ENCODE measurements at places on chromosomes 11 and 22. TPM values are rescaled to one million over a fixed set of nuclear protein-coding genes. Genes with fewer than 3 reads are reported as not detected.

The P2RY6 gene
- not detected for total RNA-seq

The DRG1 gene
- total RNA-seq, result 87.0 TPM

The SNU13 gene
- 193 TPM for total RNA-seq

GRCh38 chr22:25053153-25053805 is 100.8 kb downstream of the KIAA1671 start:
- H3K4me1 ChIP-seq, result peaks cover 28% of the 10 kb centered on the region
- no peak overlapping the region for H3K4me3 ChIP-seq
- peaks cover 10% of the 10 kb centered on the region for H3K36me3 ChIP-seq
- H3K27ac ChIP-seq, result no peak overlapping the region
- H3K27me3 ChIP-seq, result peaks cover 4% of the 10 kb centered on the region

- peak overlapping the region; percentile 68 for H3K27ac ChIP-seq
- H3K27me3 ChIP-seq, result no peaks in the 10 kb centered on the region
- peaks cover 26% of the 10 kb centered on the region for H3K4me1 ChIP-seq
- H3K4me3 ChIP-seq, result peak overlapping the region; percentile 59
- no peaks in the 10 kb centered on the region for H3K36me3 ChIP-seq
- DNase-seq, result peak; percentile 91
These were observed 15.3 kb upstream of the MRTFA start for GRCh38 chr22:40651563-40652501.

DNA sequence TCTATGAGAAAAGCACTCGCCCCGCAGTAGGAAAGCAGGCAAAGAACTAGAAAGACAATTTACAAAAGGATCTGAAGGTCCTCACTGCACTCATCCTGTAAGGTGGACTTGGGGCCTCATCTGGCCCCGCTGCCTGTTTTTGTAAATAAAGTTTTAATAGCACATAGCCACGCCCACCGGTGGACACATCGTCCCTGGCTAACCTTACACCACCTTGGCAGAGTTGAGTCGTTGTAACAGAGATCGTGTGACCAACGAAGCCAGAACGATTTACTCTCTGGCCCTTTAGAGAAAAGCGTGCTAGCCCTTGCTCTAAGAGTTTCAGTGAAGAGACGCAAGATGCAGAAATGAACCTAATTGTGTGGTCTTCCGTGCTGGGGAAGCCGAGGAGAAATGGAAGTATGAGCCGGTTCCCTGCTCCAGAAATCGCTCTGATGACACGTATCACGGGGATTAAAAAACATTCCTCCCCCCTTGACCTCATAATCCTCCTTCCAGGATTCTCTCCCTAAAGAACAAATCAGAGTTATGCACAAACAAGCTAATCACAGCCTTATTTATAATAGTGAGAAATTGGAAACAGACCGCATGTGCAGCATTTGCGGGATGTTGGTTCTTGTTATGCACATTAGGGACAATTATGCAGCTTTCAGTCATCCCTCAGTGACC is 80.1 kb downstream of the CDKN1C start:
- no peak overlapping the region for H3K27ac ChIP-seq
- H3K4me1 ChIP-seq, result peaks cover 8% of the 10 kb centered on the region
- no peak overlapping the region for H3K4me3 ChIP-seq

The C22orf31 gene
- total RNA-seq, result not detected

The HPX gene
- total RNA-seq, result 0.76 TPM

The ZDHHC8 gene
- total RNA-seq, result 66.3 TPM

GRCh38 chr11:46930089-46930488 is 6.5 kb upstream of the CSTPP1 start:
- H3K4me3 ChIP-seq, result no peak overlapping the region
- peaks cover 9% of the 10 kb centered on the region for H3K4me1 ChIP-seq
- no peak for DNase-seq
- peaks cover 19% of the 10 kb centered on the region for H3K27me3 ChIP-seq
- peaks cover 1% of the 10 kb centered on the region for H3K36me3 ChIP-seq

DNA sequence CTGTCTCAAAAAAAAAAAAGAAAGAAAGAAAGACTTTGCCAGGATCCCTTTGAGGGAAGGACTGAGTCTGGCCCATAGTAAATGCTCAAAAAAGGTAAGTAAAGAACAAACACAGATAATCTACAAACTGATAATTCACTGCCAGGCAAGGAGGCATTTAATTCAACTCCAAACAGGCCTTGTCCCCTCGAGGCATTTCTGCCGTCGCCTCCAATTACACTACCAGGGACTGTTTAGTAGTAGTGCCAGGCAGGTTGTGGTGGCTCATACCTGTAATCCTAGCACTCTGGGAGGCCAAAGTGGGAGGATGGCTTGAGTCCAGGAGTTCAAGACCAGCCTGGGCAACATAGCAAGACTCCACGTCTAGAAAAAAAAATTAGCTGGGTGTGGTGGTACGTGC is 43.7 kb downstream of the PC start:
- no peaks in the 10 kb centered on the region for H3K36me3 ChIP-seq
- no peak overlapping the region for H3K27ac ChIP-seq
- no peaks in the 10 kb centered on the region for H3K4me1 ChIP-seq
- DNase-seq, result no peak
- peaks cover 4% of the 10 kb centered on the region for H3K27me3 ChIP-seq
- no peak overlapping the region for H3K4me3 ChIP-seq

The KCNJ5 gene
- not detected for total RNA-seq

- peak within 1 kb of the TSS; percentile 87 for H3K27ac ChIP-seq
- H3K4me1 ChIP-seq, result peaks cover 52% of the 10 kb centered on the region
- H3K27me3 ChIP-seq, result no peaks in the 10 kb centered on the region
These were observed at the start of gene PYGM for GRCh38 chr11:64759722-64760719. Gene PYGM (minus strand): TSS chr11:64759974. CDS start chr11:64759898, 76 bp downstream.

The HEPHL1 gene
- not detected for total RNA-seq

DNA sequence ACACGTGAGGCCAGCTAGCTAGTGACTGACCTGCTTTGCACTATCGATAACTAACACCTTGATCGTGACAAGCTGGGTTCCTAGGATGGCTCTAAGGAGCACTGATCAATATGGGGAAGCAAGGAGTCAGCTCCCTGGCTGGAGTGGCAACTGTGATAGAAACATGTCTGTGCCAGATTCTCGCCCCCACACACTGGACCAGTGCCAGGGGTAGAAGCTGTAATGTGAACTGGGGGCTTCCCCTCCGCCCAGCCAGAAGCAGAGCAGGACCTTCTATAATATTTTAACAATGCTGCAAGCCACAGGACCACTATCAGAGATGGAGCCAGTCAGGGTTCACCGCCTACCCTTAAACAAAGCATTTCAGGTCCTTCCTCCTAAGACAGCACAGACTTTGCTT is 96.5 kb downstream of the DSCAML1 start:
- no peak overlapping the region for H3K27ac ChIP-seq
- peaks cover 9% of the 10 kb centered on the region for H3K4me1 ChIP-seq
- peaks cover 17% of the 10 kb centered on the region for H3K27me3 ChIP-seq
- no peaks in the 10 kb centered on the region for H3K36me3 ChIP-seq
- no peak for DNase-seq

The GSTP1 gene
- 406 TPM for total RNA-seq

DNA sequence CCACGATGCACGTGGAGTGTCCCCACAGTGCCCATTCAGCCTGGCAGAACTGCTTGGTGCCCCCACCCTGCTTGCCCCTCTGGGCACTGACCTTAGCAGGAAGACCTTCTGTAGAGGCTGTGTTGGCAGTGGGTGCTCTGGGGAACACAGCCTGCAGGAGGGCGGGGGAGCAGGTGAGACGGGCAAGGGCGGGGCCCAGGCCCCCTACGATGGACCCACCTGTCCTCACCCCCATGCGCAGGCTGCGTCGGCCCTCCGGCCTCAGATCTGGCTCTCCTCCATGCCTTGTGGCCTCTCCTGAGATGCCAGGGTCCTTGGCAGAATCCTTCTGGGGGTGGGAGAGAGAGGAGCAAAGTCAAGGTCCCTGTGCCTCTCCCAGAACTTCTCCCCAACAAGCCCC is 10.9 kb downstream of the CDC42BPG start:
- no peak for DNase-seq
- H3K4me1 ChIP-seq, result peaks cover 10% of the 10 kb centered on the region
- no peak overlapping the region for H3K27ac ChIP-seq

- DNase-seq, result no peak
- no peaks in the 10 kb centered on the region for H3K36me3 ChIP-seq
- H3K27ac ChIP-seq, result no peak overlapping the region
These were observed 9.0 kb downstream of the SYT7 start for GRCh38 chr11:61571869-61572268.

The SCN4B gene
- 0.54 TPM for total RNA-seq

DNA sequence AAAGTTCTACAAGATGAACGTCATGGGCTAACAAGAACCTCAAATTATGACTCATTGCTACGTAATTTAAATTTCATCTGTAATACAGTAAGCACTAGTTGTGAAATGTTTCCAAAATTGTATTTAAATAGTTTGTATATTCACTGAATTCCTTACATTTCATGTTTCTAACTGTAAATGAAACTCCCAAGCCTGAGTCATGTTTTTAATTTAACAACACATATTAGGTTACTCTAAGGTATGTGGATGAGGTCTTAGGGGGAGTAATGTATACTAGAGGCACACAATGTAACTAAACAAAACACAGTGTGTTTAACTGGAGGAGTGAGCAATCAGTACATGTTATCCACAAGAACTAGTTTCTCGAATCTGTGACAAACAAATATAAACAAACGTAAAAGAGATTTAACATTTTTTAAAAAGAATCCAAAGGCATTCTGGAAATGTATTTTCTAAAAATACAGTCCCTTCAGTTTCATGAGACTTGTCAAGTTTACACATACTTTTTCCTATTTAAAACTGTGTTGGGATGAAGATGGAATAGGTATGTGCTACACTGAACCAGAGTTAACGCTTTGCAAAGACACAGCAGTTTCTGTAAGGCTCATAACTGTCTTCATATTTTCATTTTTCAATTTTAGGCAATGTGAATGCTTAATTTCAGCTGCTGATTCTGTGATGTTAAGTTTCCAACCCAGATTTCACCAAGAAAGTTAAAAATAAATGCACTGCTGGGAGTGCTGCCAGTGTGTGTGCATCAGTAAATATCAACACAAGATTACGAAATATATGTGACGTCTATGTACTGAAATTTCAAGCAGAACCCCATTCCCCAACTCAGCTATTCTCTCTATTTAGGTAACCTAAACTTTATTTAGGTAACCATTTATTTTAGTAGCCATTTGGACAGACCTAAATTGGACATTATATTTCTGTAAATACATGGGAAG is 52.6 kb downstream of the PITPNB start:
- DNase-seq, result no peak
- peaks cover 20% of the 10 kb centered on the region for H3K36me3 ChIP-seq
- H3K27ac ChIP-seq, result no peak overlapping the region

DNA sequence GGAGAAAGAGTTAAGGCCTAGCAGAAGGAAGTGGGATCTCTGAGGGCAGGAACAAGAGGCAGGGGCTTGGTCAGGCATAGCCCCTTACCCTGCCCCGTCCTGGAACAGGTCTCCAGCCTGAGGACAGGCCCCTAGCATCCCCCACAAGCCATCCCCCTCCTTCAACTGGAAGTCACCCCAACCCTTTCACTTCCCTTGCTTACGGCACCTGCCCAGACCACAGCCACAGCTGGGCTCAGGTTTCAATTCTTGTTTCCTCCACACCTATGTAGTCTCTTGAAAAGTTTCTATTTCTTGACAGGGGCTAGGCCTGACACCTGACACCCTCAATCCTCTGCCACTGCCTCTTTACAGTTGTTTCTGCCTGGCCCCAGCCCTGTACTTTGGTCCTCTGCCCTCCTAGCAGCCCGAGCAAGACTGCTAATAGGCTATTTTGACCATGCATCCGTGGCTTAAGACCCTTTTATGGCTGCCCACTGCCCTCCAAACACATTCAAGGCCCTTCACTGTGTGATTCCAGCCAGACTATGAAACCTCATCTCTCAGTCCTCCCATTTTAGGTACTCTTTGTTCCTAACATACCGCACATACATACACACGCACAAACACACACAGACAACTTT is 10.9 kb upstream of the FCHSD2 start:
- peaks cover 77% of the 10 kb centered on the region for H3K4me1 ChIP-seq
- peak; percentile 88 for DNase-seq
- H3K36me3 ChIP-seq, result peaks cover 2% of the 10 kb centered on the region
- no peaks in the 10 kb centered on the region for H3K27me3 ChIP-seq
- H3K27ac ChIP-seq, result peak overlapping the region; percentile 95

GRCh38 chr11:5967708-5968107 is 586 bp downstream of the OR56A5 start:
- H3K27me3 ChIP-seq, result no peaks in the 10 kb centered on the region
- H3K27ac ChIP-seq, result no peak overlapping the region
- no peaks in the 10 kb centered on the region for H3K36me3 ChIP-seq
- H3K4me3 ChIP-seq, result no peak overlapping the region

DNA sequence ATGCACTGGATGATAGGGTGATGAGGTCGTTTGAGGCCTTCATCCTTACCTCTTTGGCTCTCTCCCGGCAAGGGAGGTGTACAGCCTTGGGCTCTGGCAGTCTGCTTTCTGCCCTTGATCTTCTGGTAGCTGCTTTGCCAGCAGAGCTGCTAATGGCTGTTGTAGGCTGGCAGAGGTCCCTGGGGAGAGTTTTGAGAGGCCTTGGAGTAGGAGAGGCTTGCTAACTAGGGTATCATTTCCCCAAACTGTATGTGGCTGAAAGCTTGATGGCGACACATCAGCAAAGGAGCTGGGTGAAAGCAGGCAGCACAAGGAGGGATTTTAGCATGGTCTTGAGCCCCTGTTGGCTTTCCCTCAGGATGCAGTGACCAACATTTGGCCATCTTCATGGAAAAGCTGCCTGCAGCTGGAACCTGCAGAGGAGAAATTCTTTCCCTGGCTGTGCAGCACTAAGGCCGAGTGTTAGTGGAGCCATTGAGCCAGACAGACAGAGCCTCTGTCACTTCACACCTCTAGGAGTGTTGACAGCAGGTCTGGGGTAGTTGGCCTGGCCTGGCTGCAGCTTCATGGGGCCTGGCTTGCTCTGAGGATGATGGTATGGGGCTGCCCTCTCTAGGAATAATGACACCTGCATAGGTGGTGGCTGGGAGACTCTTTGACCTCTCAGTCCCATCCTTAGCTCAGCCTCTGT is 3.5 kb upstream of the AMPD3 start:
- DNase-seq, result no peak
- peaks cover 20% of the 10 kb centered on the region for H3K27me3 ChIP-seq
- H3K27ac ChIP-seq, result no peak overlapping the region
- H3K36me3 ChIP-seq, result peaks cover 3% of the 10 kb centered on the region

The MRGPRG gene
- not detected for total RNA-seq

The HDAC10 gene
- 75.2 TPM for total RNA-seq

DNA sequence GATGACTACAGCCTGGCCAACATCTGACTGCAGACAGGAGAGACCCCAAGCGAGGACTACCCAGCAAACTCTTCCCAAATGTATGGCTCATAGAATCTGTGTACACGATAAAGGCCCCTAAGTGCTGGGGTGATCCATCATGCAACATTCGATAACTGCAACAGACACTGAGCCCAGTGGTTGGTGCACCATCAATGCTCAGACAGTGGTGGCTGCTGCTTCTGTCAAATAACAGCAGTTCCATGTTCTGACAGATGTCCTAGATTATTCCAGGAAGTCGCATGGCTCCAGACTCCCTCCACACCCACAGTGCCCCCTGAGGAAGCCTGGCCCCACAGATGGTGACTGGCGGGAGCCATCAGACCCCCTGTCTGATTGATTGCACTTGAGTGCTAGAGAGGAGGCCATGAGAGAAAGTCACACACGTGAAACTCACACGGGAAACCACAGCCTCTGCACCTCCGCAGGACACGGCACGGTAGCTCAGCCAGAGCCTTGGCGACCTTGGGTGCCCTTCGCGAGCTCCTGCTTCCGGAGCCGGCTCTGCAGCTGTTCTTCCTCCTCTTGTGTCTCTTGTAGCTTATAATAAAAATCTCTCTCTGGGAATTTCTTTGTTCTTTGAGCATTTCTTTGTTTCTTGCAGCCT is 1155.9 kb downstream of the TBC1D22A start:
- DNase-seq, result peak; percentile 68
- H3K4me3 ChIP-seq, result no peak overlapping the region
- H3K27me3 ChIP-seq, result peaks cover 5% of the 10 kb centered on the region
- no peak overlapping the region for H3K27ac ChIP-seq

Measured in activated CD8-positive, alpha-beta memory T cell treated with anti-CD3 and anti-CD28 coated beads, Interleukin-2, amount 10 ng/mL, durations not matched to agents 7 days and 5 days (primary cell).